ENCODE measurements at places on chromosomes 16 and 17.
A peak's percentile ranks its signal among the peaks of the same experiment; 100 is the strongest.

DNA sequence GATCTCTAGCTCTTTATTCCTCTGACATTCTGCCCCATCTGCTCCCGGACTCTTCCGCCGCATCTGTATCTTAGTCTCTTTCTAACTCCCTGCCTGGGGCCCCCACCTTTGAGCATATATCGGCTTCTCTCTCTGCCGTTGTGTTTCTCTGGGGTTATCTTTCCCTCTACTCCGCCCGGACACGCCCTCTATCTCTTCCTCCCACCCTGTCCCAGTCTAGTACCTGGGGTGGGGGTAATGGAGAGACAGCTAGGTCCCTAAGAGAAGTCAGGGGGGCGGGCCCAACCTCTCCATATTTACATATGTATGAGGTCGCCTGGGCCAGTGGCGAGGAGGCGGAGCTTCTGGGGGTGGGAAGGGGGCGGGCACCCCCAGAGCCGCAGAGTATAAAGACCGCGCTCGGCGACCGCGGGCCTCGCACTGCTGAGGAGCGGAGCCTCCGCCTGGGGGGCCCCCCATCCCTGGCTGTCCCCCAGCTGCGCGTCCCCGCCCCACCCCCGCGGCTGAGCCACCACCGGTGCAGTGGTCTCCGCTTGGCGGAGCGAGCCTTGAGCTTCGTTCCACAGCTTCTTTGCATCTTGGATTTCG, at the start of gene ATP1B2:
TSS of gene ATP1B2 (plus strand) at position 418 of the 588 bp plus-strand sequence. CDS start 593 bp downstream, outside the sequence.
- peak; percentile 82 for DNase-seq

DNA sequence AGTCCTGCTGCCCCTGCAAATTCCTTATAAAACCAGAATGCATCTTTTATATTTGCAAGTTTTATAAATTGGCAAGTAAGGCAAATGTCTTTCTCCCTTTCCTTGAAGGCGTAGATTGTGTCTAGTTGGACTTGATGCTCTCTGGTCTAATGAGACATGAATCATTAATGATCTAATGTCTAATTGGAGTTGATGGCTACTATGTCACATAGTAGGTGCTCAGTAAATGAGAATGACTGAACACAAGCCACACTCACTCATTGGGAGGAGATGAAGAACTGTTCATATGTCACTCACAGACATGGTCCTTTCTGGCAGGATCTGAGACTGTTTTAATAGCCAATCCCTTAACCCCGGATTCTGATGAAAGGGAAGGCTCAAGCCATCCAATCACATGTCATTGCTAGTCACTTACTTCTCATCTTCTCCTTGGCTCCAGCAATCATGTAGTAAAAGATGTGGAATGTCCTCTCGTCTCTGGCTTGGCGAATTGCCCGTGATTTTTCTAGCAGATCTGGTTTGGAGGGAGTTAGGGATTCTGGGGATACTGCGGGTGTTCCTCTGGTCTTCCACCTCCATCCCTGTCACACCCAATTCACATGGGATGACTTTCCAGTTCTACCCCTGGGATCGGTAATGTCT, 81.0 kb downstream of the MYH11 start:
- DNase-seq: no peak

GRCh38 chr16:11140867-11141266, 115.1 kb downstream of the SOCS1 start:
- no peak for DNase-seq

- no peak for DNase-seq
Observed at GRCh38 chr16:15798671-15799070, 58.2 kb downstream of the MYH11 start.

- DNase-seq: no peak
Observed at GRCh38 chr17:29115961-29116803, 64.0 kb downstream of the MYO18A start.

GRCh38 chr17:79789943-79790804, 6.7 kb downstream of the CBX8 start:
- no peak for DNase-seq

DNA sequence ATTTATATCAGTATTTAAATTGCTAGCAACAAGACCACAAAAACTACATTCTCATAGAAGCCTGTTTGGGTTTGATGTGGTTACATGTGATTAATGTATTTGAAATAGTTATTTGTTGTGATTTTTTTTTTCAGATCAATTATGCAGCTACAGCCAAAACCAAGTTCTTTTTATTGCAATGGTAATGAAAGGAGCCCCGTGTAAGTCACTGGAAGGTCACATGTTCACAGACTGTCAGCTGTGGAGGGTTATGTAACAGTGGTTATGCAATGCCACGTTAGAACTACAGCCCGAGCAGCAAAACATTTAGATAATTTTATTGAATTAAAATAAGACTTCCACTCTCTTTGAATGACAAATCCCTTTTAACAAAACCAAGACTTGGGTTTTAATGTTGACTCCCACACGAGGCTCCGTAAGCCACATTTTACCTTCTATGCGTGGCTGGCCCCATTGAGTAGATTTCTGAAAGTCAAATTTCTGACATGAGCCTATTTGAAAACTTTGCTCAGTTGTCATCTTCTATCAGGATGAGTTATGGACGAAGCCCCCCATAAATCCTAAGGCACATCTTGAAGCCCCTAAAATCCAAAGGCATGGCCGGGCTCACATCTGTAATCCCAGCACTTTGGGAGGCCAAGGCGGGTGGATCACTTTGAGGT, 41.8 kb upstream of the SEC14L1 start:
- no peak for DNase-seq

DNA sequence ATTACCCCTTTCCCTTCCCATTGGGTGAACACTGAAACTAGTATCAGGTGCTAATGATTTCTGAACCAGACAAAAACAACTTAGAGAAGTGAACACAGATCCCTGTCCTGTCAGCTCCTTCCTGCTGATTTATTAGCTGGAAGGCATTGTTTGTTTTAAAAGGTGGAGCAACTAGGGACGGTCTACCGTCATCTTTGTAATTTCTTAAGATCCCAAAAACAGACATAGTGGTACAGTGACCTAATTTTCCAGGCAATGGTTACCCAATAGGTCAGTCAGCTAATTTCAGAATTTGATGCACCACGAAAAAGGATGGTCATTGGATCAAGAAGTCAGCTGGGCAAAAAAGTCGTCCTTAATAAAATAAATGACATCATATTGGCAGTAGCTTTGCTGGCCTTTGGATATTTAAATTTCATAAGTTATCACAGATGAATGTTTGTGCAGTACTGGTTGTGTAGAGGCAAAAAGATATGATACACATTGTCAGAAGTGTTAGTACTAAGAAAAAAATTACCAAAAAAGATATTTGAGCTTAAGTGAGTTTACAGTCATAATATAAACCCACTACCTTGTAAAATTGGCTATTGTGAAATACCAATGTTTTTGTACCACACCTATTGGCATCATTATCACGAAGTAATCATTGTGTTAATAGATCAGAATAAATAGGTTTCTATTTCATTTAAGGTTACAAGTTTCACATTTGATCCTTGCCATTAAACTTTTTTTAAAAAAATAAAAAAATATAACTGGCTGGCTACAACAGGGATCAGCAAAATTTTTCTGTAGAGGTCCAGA, 27.2 kb upstream of the KCNJ16 start:
- DNase-seq: no peak

GRCh38 chr17:56319531-56319930, 166.3 kb downstream of the ANKFN1 start:
- DNase-seq: no peak

DNA sequence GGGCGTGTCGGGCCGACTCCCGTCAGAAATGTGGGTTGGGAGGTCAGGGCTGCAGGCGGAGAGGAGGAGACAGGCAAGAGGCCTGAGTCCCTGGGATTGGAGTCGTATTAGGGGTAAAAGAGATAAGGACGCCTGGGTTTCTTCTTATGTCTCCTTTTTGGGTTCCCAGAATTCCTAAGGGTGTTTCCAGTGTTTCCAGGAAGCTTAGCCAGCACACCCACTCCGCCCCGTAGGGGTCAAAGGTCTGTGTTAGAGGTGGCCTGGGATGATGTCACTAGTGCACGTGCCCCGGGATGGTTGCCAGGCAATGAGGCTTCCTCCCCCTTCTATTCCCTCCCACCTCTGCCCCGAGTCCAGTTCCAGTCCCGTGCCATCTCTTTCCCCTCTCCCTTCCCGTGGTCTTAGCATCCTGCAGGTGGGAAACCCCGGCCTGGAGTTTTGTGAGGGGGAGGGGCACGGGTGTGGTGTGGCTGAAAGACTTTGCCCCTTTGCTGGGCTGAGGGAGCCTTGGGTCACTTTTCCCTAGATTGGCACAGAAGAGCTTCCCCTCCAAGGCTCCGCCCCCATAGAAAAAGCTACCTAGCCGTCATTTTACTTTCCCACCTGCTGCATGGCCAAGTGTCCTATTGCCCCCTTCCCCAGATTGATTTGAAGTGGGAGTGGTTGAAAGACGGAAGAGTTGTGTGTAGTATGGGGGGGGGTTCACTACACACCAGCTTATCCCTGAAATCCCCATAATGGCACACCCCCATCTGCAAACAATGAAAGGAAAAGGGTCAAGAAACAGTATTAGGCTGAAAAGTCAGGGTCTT, 2.8 kb downstream of the KDM6B start:
- DNase-seq: peak; percentile 88

- no peak for DNase-seq
Observed at GRCh38 chr17:79214940-79215604, 140.4 kb downstream of the ENGASE start.

DNA sequence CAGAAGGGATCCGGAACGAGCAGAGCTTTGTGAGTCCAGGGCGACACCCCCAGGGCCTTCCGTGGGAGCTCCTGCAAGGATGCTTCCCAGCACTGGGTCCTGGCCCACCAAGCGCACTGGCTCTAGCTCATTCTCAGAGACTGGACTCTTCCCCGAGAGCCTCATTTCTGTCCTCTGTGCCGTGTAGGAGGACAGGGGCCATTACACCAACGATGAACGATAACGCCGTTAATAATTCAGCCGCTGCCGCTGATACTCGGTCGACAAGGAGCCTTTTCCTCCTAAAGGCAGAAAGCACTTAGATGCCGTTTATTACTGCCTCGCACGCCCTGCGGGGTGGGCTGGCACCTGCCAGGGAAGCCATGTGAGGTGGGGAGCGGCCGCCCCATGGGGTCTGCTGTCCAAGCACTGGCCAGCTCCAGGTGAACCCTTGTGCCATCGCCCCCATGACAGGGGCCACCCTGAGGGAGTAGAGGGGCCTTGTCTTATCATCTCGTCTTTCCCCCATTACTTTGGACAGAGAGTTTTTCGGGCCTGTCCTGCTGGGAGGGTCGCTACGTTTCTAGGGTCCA, 33.5 kb downstream of the TBC1D16 start:
- no peak for DNase-seq

DNA sequence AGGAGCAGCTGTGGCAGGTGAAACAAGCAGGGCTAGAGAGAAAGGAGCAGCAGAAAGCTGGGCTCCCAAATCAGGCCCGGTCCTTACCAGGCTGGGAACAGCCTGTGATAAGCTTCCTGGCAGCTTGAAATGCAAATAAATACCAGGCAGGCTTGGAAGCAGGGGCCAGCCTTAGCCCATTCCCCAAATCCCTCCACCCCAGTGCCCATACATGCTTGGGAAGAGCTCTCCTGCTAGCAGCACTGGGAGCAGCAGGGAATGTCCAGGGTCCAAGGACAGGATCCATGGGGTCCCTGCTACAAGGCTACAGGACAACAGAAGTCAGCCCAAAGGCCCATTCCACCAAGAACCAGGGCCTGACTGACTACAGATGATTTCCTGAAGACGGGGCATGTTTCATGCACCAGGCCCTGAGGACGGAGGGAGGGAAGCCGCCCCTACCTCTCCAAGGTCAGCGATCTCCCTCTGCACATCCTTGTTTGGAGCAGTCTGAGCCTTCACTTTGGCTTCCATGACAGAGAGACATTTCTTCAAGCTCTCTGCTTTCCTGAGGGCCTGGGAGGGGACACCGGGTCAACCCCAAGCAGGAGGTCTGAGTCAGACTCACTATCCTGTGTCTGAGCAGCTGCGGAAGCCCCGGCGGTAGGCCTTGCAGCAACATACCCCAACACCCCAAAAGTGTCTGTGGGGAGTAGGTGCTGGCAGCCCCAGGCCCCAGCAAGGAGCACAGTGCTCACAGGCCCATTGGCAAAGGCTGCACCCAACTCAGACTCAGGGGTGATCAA, 2.6 kb upstream of the EXOSC6 start:
- DNase-seq: no peak

GRCh38 chr16:49200223-49200820, 81.3 kb downstream of the CBLN1 start:
- DNase-seq: no peak

DNA sequence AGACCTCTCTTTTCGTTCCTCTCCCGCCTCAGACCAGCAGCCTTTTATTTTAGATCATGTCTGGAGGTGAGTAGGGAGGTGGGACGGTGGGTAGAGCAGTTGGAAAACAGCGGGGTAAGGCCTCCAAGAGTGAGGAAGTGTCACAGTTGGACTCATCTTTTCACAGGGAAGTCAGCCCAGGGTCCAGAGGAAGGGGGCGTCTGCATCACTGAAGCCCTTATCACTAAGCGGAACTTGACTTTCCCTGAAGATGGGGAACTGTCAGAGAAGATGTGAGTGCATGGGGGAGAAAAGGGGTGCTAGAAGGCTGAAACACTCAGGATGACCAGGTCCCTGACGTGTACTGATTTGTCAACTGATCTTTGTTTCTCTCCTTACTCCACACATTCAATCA, 461 bp downstream of the LRRC46 start:
- DNase-seq: no peak
